ENCODE measurements at places on chromosomes 2 and 18.

DNA sequence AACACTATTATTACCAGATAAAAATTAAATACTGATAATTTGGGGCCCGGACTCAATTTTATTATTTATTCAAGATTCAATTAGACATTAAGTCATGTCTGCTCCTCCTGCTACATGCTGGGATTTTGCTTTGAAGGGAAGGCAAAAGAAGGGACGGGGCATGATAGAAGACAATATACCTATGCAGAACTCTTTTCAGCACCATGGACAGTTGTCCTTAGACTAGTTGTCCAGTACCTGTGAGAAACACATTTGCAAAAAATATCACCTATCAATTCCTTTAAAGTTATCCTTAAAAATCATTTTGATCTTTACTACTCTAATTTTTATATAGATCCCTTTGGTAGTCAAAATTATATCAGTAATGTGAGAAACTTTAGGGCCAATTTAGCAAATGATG is 100.2 kb upstream of the SULT1C3 start:
- DNase-seq: peak; percentile 25

- DNase-seq: no peak
Measured at GRCh38 chr2:120634533-120634932, 101.1 kb upstream of the GLI2 start.

DNA sequence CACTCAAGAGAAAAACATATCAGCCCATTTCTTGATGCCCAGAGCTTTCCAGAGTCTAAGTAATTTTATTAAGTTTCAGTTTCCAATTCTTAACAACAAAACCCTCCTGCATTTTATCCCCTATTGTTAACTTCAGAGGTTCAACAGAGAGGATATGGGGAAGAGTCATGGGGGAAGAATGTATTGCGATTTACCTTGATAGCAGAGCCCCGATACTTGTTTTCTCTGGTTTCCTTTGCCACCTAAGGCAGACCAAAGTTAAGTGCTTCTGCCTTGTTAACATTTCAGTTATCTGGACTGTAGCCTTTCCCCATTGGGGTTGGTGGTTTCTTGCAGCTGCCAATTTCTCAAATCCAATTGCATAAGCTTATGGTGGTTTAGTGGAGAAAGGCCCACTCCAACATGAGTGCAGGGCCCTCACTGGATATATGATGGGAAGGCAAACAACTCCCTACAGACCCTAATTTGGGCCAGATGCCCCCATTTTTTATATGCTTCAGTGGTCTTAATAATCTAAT is 82.0 kb upstream of the ITGB6 start:
- DNase-seq: no peak

DNA sequence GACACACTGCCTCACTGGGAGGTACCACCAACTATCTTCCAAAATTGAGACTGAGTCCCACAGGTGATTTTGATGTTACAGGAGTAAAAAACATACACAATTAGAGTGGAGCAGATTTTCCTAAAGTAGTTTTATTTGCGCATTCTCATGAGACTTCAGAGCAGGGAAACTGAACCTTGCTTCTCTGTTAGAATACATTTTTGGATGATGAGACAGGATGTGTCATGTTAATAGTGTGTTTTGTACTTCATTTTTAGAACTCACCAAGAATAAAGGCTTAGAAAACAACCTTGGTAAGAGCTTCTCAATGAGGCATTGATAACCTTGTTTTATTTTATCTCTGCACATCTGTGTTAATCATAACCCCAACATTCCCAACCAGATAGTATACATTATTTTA is 310.2 kb upstream of the GALNT5 start:
- DNase-seq: no peak

GRCh38 chr2:146244830-146245229 is 1600.0 kb upstream of the ACVR2A start:
- no peak for DNase-seq

DNA sequence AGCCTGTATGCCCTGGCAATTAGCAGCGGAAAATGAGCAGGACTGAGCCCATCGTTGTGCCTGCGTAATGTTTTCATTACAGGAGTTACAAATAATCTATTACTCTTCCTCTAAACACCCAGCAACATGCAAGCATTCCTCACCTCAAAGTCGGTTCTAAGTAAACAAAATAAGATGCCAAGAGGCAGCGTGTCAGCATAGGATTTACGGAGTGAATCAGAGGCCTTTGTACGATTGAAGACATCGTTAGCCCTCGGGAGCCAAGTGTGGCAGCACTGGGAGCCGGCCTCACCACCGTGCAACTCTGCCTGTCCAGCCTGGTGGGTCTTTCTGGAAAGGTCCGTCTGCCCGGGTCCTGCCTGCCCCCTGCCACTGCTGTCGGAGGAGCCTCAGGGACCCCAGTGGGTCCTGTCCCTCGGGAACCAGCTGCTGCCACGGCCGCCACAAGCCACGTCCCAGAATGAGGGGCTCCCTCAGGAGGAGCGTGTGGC is 80.1 kb upstream of the CTDP1 start:
- DNase-seq: no peak

GRCh38 chr2:19649785-19650380 is 251.9 kb downstream of the TTC32 start:
- no peak for DNase-seq

GRCh38 chr18:3526421-3527354 is 76.7 kb downstream of the TGIF1 start:
- DNase-seq: no peak

DNA sequence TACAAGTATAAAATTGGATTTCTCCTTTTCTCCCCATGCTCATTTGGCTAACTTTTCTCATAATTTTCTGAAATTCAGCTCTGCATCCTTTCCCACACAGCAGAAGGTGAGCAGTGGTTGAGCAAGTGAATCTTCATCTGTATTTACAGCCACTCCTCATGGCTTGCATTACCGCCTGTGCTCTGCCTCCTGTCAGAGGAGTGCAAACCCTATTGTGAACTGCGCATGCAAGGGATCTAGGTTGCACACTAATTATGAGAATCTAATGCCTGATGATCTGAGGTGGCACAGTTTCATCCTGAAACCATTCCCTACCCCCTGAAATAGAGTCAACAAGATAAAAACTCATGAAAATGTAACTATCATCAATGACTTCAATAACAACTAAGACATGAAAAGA is 20.0 kb downstream of the ME2 start:
- no peak for DNase-seq

All from NT2/D1 (cell line).